ENCODE measurements at places on chromosomes 3 and 15.

GRCh38 chr15:62840526-62841268 is 201.8 kb upstream of the TPM1 start:
- DNase-seq: no peak

GRCh38 chr3:65831733-65832425 is 206.8 kb downstream of the MAGI1 start:
- no peak for DNase-seq

DNA sequence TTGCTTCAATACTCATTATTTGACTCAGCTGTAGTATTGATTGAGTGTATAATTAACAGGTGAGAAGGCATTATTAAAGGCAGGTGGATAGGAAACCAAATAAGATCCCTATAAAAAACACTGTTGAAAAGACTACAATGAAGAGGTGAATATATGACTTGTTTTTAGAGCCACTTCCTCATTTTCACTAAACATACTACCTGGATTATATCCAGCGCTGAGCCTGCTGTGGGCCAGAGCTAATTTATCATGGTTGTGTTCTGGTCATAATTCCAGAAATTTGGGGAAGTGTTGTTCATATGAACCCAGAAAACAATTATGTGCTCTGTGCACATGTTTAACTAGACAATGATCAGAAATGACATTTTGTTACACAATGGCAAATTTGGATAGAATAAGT is 235.3 kb upstream of the MME start:
- DNase-seq: no peak

DNA sequence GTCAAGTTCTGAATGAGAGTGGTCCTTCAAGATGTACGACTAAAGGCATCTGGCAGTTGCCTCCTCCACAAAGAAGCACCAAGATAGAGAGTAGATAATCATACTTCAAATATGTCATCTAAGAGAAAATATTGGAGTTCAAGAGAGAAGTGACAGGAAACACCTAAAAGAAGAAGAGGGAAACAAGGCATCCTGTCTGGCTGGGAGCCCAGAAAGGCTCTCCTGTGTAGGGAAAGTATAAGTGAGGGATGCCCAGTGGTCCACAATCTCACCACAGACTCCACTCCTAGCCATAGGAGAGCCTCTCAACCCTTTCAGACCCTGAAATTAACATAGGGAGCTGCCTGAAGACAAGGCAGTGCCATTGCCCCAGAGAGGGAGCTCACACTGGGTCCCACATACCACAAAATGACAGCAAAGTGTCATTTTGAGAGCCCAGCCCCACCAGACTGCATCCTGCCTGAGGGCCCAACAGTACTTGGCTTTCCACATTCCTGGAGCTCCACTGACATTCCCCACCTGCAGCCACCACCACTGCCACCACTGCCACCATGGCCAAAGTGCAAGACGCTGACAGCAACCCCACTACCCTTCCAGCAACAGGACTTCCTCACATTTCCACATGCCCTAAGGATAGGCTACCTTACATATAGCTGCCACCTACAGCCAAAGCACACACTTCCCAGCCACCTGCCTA is 210.6 kb downstream of the ATP8B4 start:
- no peak for DNase-seq

DNA sequence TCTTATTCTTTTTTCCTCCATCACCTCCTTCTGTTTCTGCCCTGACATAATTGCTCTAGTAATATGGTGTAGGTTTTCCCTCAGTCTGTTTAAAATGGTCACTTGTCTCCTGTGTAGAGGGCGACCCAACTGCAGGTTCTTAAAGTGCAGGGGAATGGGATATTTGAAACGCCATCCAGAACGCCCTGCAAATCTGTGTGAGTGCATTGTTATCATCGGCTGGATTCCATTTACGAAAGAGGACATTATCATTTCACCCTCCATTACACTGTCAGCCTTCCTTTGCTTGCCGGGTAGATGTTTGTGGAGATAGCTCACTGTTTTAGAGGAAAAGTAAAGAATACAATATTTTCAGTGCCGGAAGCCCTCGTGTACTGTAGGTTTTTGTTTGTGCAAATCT is 354.0 kb downstream of the LRTM1 start:
- no peak for DNase-seq

DNA sequence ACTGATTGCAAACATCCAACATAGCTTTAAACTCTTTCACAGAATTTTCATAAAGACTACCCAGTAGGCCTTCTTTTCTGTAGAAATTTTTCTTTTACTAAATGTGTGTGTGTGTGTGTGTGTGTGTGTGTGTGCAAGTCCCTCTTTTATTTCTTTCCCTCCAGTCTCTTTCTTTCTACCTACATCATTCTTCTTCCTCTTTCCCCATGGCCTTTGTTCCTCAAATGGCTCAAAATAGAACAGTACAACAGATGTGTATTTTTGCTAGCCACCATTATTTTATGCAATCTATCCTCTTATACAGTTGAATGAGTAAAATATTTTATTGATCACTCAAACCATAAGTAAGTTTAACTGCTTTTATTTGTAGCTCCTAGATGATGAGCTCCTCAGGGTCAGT is 76.4 kb downstream of the USF3 start:
- no peak for DNase-seq

DNA sequence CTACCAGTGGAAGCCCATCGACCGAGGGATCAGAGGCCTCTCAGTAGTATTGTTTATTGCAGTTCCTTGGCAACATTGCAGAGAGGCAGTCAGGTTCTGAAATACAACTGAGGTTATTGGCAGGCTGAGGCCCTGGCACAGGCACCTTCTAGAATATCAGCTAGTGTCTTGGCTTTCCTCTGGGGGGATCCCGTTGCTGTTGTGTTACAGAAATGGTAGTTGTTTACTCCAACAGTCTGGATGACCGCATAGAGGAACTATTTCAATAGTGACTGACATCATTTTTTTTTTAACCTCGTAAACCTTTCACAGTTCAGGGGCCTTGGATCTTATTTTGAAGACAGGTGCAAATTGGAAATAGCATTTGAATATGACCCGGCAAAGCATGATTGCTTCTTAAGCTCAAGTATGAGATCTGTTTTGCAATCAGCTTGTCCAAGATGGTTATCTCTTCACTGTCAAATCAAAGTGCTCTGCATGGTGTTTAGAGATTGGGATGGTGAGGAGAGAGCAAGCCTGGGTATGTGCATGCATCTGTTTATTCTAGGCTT is 63.9 kb downstream of the PGPEP1L start:
- DNase-seq: no peak

DNA sequence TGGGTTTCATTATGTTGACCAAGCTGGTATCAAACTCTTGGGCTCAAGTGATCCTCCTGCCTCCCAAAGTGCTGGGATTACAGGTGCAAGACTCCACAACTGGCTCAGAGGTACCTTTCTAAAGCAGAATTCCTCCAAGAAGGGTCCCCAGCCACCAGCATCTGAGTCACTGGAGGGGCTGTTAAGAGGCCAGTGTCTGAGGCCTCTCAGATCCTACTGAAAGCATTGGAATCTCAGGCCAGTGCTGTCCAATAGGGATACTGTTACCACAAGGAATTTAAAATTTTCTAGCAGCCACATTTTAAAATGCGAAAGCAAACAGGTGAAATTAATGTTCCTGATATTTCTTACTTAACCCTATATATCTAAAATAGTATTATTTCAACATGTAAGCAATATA is 1.3 kb downstream of the CAV3 start:
- DNase-seq: no peak

DNA sequence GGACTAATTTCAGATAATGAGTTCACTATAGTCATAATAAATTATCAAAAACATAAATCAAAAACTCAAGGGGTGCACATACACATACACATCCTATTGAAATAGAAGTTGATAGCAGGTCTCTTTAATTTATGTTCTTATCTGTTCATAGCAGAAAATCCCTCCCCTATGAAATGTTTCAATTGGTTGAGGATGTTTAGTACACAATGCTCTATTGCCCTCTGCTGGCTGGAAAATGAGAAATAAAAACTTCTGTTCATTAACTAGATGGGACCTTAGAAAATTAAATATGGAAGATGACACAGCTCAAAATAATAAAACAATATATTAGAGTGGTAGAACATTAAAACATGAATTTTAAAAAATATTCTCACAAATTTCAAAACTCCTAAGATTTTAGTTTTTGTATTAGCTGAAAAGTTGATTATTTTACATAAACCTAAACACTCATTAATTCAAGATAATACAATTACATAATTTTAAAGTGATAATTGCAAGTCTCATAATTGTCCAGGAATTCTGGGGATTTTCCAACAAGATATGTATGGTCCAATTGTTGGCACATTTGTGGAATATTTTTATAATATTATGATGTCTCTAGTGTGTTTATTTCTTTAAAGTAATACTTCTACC is 735.0 kb downstream of the ROBO1 start:
- DNase-seq: no peak

- no peak for DNase-seq
Measured at GRCh38 chr3:23294770-23295387, 91.8 kb downstream of the UBE2E2 start.

DNA sequence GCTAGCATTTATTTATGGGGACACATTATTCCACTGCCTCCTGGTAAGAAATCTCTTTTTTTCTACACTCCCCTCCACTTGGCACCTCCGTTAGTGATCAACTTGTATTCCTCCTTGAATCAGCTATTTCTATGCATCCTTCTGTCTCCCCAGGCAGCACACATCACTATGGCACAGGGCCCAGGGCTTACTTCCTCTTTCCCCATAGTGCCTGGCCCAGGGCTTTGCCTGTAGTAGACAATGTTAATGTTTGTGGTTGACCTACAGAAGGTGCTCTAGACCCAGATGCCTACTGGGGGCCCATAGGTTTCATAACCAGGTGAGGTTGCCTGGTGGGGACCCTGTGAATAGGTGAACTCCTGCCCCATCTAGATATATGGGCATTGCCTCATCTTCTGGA is 44.9 kb downstream of the EPHB1 start:
- no peak for DNase-seq

DNA sequence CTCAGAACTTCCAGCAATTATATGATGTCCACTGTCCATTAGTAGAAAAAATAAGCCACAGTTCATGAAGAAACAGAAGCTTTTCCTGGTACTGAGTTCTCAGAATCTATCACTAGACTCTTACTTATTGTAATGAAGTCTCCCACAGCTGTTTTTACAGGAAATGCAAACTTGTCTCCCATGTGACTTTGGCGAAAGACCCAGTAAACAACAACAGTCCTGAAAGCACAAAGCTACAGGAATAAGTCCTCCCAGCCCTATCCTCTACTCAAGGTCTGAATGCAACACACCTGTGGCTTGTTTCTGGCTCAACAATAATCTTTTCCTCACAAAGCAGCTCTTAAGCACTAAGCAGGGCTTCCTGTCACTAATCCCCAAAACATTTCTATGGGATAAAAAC is 55.9 kb downstream of the EOMES start:
- no peak for DNase-seq

DNA sequence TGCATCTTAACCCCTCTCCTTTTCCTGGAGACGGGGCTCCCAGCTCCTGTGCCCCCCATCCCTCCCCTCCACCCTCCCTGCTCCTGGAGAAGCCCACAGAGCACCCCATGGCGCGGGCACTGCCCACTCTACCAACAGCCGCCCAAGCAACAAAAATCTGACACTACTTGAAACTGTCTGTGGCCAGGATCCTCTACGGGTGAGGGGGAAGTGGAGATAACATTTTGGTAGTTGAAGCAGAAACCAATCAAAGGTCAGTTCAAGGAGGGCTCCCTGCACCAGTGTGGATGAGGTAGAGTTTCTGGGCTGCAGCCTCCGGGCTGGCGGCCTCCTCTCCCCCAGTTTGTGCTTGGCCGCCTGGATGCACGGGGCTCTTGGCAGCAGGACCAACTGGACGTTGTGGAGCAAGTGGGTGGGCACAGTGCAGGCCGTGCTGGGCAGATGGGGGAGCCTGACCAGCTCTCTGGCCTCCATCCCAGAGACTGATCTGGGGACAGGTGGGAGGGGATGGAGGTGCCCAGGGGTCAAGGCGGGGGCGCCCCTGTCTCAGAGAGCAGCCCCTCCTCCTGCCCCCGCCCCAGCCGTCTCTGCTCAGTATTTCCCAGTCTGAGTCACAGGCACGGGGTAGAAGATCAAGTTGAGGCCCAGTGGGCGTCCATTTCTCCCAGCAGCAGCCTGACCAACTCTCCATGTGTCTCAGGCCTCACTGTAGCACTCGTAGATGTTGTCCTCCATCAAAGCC is 12.8 kb downstream of the H1-8 start:
- DNase-seq: no peak

DNA sequence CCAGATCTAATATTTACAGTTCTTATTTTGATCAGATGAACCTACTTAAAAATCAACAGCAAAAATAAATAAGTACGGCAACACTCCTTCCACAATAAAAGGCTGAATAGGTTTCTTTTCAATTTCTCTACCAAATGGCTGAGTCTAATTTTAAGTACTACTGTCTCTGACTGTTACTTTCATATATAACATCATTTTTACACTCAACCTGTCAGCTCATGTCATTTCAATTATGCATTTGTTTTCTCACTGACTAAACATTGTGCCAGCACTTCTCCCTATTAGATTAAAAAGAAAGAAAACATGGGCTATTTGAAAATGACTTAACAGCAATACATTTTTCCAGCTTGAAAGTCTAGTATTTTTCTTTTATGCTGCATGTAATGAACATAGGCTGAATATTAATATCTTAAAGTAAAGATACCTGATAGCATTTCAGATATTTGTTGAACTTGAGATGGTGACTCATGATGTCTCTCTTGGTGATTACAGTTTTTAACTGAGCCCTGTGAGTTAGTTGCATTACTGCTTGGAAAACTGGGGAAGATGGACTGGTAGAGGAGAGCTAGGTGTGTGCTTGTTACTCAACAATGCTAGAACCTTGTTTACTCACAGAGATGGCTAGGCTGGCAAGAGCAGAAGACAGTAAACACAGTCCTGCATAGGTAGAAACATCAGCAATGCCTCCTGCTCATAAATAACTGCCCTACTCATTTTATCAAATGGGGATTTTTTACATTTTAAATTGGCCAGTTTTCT is 73.9 kb downstream of the PEX5L start:
- DNase-seq: no peak

DNA sequence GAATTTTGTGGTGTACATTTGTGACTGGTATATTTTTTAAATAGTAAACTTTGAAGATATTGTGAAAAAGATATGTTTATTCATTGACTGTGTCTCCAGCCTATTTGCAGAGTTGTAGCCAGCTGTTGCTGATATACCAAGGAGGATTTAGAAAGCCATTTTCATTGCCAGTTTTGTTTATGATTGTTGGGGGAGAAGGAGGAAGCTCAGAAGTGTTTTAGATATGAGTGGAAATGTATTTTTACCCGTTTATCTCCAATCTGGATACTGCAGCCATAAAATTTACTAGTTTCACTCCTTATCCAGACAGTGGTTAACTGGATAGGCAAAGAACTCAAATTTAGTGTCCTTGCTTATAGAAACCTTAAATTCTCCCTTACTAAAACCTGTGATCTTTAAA is 18.8 kb downstream of the ATP11B start:
- DNase-seq: no peak

Measured in activated T-cell treated with anti-CD3 and anti-CD28 coated beads for 4 hours (primary cell).